ENCODE measurements at places on chromosomes 5 and 9. TPM values are rescaled to one million over a fixed set of nuclear protein-coding genes. Genes with fewer than 3 reads are reported as not detected.
A peak's percentile ranks its signal among the peaks of the same experiment; 100 is the strongest.

- no peaks in the 10 kb centered on the region for H3K36me3 ChIP-seq
- H3K27ac ChIP-seq = no peak overlapping the region
- no peaks in the 10 kb centered on the region for H3K4me1 ChIP-seq
- H3K4me3 ChIP-seq = no peak overlapping the region
- no peaks in the 10 kb centered on the region for H3K27me3 ChIP-seq
These were observed 185.6 kb downstream of the TRPM3 start for GRCh38 chr9:70935856-70936255.

GRCh38 chr5:149503006-149503405 is 48.2 kb downstream of the CSNK1A1 start:
- H3K4me3 ChIP-seq = no peak overlapping the region
- no peaks in the 10 kb centered on the region for H3K27me3 ChIP-seq
- no peak for DNase-seq
- peaks cover 6% of the 10 kb centered on the region for H3K4me1 ChIP-seq
- peaks cover 8% of the 10 kb centered on the region for H3K36me3 ChIP-seq

DNA sequence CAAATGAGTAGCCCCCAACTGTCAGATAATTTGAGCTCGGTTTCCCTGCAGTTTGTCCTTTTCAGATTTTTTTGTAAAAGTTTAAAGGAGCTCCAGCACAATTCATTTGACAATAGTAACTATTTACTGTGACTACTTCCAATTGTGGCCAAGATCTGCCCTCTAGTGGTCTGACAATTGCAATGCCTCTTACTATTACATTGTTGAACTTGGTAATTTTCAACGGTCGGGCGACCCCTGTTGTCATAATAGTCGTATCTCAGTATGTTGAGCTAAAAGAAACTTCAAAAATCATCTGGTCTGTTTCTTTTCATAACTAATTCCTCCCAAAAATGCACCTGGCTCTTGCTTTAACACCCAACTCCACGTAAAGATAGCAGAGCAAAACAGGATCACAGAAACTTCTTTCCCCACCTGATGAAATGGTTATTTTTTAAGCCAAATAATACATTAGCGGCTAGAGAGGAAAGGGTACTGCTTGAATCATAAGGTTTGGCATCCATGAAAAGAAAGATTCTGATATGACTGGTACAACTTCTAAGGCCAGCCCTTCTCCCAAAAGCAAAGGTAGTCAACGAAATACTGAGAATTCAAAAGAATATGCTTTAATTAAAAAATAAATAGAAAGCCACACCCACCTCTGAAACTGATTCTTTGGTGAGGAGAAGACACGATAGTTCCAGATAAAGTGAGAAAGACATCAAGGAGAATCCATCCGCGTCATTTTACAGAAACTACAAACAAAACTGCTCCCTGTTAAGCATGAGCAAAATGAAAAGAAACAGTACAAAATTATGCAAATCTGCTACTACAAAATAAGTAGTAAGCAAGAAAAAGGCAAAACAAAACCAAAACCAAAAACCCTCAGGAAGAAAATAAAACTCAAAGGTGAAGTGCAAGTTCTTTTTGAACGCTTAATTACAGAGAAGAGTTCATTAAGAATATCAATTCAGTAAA is 76.9 kb upstream of the HTR4 start:
- peak overlapping the region; percentile 72 for H3K4me3 ChIP-seq
- DNase-seq = peak; percentile 25
- no peaks in the 10 kb centered on the region for H3K36me3 ChIP-seq
- H3K27ac ChIP-seq = no peak overlapping the region
- no peaks in the 10 kb centered on the region for H3K4me1 ChIP-seq
- peaks cover 6% of the 10 kb centered on the region for H3K27me3 ChIP-seq

GRCh38 chr9:34884747-34885189 is 73.3 kb upstream of the PHF24 start:
- DNase-seq = no peak
- H3K27ac ChIP-seq = no peak overlapping the region
- peaks cover 2% of the 10 kb centered on the region for H3K4me1 ChIP-seq

GRCh38 chr5:95825495-95825894 is 3.0 kb upstream of the GLRX start:
- no peak for DNase-seq
- no peaks in the 10 kb centered on the region for H3K36me3 ChIP-seq
- H3K4me1 ChIP-seq = peaks cover 31% of the 10 kb centered on the region
- peak overlapping the region; percentile 64 for H3K4me3 ChIP-seq
- H3K27me3 ChIP-seq = no peaks in the 10 kb centered on the region

DNA sequence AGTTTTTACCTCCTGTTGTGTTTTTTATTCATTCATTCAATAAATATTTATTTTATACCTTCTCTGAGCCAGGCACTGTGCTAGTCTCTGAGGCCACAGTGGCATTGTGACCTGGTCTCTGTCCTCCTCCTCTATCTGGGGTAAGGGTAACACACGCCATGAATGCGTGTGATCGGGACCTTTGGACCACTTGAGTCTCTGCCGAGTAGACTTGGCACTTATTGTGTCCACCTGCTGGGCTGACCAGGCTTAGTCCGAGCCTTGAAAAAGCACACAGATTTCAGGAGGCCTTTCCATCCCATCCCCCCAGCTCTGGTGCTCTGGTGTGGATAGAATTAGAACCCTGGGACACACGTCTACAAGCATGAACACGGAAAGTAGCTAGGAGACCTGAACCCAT is 58.7 kb downstream of the ERGIC1 start:
- no peak overlapping the region for H3K4me3 ChIP-seq
- H3K4me1 ChIP-seq = peaks cover 11% of the 10 kb centered on the region
- peaks cover 57% of the 10 kb centered on the region for H3K36me3 ChIP-seq

DNA sequence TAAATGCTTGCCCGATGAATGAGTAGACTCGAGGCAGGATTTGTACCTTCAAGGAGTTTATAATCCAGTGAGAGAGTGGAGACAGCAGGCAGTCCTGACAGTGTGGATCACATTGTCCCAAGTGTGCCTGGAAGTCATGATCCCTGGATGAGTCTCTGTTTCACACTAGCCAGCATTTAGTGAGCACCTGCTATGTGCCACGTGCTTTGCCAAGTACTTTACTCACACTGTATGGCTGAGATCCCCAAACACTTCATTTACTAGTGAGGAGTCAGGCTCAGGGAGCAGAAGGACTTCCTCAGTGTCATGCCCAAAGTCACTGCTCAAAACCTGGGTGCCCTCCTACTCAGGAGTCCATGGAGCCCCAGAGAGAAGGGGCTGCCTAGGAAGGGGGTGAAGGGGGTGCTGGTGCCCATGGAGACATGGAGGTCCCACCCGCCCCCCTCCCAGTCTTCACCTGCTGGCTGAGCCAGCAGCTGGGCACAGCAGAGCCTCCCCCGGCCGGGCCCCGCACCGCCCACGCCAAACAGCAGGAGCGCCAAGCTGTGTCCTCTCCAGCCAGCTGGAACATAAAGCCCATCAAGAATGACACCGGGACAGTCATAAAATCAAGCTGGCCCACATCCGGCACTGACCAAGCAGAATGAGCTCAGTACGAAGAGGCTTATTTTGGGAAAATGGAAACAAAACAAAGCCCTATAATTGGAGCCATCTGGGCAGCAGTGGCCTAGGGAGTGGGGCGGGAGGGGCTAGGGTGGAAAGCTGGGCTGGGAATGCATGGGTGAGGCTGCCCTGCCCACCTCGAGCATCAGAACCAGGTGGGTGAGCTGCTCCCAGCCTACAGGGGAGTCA is 10.6 kb downstream of the LAMC3 start:
- no peaks in the 10 kb centered on the region for H3K36me3 ChIP-seq
- H3K4me1 ChIP-seq = no peaks in the 10 kb centered on the region
- H3K27me3 ChIP-seq = peaks cover 9% of the 10 kb centered on the region
- no peak for DNase-seq

GRCh38 chr9:86349271-86349670 is 4.9 kb downstream of the TUT7 start:
- peak overlapping the region; percentile 61 for H3K27ac ChIP-seq
- H3K4me1 ChIP-seq = peaks cover 24% of the 10 kb centered on the region
- peaks cover 58% of the 10 kb centered on the region for H3K36me3 ChIP-seq
- no peak for DNase-seq

DNA sequence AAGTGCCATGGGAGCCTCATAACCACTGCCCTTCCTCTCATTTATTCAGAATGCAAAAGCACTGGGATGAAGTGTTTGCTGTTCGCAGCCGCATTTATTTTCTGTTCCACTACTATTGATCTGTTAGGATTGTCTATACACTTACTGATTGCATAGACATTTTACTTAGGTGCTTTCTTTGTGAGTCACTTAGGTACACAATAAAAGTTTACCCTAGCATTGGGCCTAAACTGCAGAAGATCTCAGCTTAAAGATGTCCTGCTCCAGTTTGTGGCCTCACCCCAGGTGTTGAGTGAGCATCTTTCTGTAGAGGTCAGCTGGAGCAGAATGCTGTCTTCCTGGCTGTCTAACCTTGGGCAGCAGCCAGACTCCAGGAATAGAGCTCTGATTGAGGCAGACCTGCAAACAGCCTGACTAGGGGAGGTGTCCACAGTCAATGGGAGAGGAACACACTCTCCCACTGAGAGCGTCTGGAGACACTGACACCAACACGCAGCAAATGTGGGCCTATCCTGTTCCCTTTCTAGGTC is 54.0 kb downstream of the GPR21 start:
- DNase-seq = no peak
- peaks cover 85% of the 10 kb centered on the region for H3K36me3 ChIP-seq

DNA sequence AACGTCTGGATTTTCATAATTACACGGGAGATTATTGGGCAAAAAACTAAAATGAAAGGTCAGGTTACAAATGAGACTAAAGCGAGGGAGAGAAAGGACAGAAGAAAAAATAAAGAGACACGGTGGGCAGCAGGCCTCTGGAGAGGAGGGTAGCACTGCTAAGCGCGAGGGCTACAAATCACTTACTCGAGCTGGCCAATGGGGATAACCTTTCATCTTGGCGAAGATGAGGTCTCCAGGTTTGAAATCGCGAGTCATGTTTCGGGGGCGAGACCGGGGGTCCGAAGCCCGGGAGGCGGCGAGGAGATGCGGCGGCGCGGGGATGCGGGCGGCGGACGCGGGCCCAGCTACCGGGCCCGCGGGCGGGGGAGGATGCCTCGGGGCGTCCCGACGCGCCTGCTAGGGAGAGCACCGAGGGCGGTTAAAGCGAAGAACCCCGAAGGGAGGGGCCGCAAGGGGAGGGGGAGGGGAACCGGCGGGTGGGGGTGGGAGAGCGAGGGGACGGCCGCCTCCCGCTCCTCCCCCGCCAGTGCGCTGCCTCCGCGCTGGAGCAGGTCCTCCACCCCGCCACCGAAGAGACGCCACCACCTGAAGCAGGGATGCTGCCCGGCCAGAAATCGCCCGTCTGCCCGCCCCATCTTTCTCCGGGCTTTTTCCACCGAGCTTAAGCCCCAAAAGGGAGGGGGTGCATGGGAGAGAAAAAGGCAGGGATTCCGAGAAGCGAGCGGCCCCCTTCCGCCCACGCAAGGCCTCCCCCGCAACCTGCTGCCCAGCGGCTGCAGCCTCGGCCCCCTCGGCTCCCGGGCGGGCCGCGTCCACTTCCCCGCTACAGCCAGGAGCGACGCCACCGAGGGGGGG is 610 bp downstream of the PSIP1 start:
- H3K4me1 ChIP-seq = peaks cover 32% of the 10 kb centered on the region
- no peaks in the 10 kb centered on the region for H3K27me3 ChIP-seq
- H3K4me3 ChIP-seq = peak overlapping the region; percentile 92
- H3K36me3 ChIP-seq = peaks cover 45% of the 10 kb centered on the region
- H3K27ac ChIP-seq = peak overlapping the region; percentile 97

DNA sequence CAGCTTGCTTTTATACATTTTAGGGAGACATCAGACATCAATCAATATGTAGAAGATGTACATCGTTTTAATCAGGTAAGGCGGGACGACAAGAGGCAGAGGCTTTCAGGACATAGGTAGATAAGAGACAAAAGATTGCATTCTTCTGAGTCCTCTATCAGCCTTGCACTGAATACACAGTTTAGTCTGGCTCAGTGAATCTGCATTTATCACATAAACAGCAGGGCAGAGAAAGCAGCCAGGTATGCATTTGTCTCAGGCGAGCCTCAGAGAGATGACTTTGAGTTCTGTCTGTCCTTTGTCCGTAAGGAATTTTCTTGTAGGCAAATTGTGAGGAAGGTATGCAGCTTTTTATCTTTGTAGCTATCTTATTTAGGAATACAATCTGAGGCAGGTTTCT is 202.8 kb upstream of the TAS2R1 start:
- no peaks in the 10 kb centered on the region for H3K36me3 ChIP-seq
- H3K4me1 ChIP-seq = no peaks in the 10 kb centered on the region
- H3K27ac ChIP-seq = no peak overlapping the region

- peak; percentile 26 for DNase-seq
- peak overlapping the region; percentile 86 for H3K4me3 ChIP-seq
- no peaks in the 10 kb centered on the region for H3K36me3 ChIP-seq
- peaks cover 22% of the 10 kb centered on the region for H3K4me1 ChIP-seq
These were observed 1.3 kb downstream of the MACIR start for GRCh38 chr5:103259705-103260355.

GRCh38 chr9:120609636-120610035 is 29.7 kb upstream of the CDK5RAP2 start:
- no peaks in the 10 kb centered on the region for H3K4me1 ChIP-seq
- no peaks in the 10 kb centered on the region for H3K27me3 ChIP-seq
- no peak overlapping the region for H3K4me3 ChIP-seq
- H3K36me3 ChIP-seq = peaks cover 33% of the 10 kb centered on the region

DNA sequence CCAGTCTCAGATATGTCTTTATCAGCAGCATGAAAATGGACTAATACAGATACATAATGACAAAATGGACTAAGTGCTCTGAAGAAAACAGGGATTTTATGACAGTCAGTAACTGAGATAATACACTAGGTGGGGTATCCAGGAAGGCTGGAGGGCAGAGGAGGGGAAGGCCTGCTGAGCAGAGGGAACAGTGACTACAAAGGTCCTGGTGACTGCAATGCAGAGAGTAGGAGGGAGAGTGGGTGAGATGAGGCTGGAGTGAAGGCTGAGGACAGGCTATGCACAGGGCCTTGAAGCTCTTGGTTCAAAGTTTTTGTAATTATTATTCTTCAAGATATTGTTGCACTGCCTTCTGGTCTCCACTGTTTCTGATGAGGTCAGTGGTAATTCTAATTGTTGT is 4.9 kb downstream of the ACOT12 start:
- no peak overlapping the region for H3K4me3 ChIP-seq
- H3K27ac ChIP-seq = no peak overlapping the region
- no peaks in the 10 kb centered on the region for H3K36me3 ChIP-seq
- H3K4me1 ChIP-seq = peaks cover 7% of the 10 kb centered on the region

GRCh38 chr5:76256116-76256889 is 146.8 kb upstream of the IQGAP2 start:
- peak overlapping the region; percentile 7 for H3K4me3 ChIP-seq
- DNase-seq = peak; percentile 47
- H3K36me3 ChIP-seq = no peaks in the 10 kb centered on the region
- no peaks in the 10 kb centered on the region for H3K4me1 ChIP-seq
- H3K27ac ChIP-seq = no peak overlapping the region

- H3K36me3 ChIP-seq = no peaks in the 10 kb centered on the region
- H3K27me3 ChIP-seq = no peaks in the 10 kb centered on the region
- no peak overlapping the region for H3K4me3 ChIP-seq
- H3K27ac ChIP-seq = no peak overlapping the region
- no peak for DNase-seq
These were observed 84.9 kb downstream of the FBN2 start for GRCh38 chr5:128453121-128453520.

GRCh38 chr5:133709209-133709725 is 96.9 kb upstream of the FSTL4 start:
- no peak overlapping the region for H3K27ac ChIP-seq
- no peaks in the 10 kb centered on the region for H3K4me1 ChIP-seq
- H3K36me3 ChIP-seq = no peaks in the 10 kb centered on the region
- no peak for DNase-seq
- H3K4me3 ChIP-seq = no peak overlapping the region

FAM153A gene
- 116 TPM for total RNA-seq

SUSD3 gene
- 64.0 TPM for total RNA-seq

IGFBPL1 gene
- not detected for total RNA-seq

RNF183 gene
- not detected for total RNA-seq

ANKRD34B gene
- total RNA-seq = not detected

CDHR2 gene
- 4.8 TPM for total RNA-seq

FLT4 gene
- total RNA-seq = 44.5 TPM

UNC13B gene
- 1.4 TPM for total RNA-seq

ADAMTSL2 gene
- total RNA-seq = 0.66 TPM

RLN2 gene
- total RNA-seq = 3.7 TPM

Measured in naive thymus-derived CD8-positive, alpha-beta T cell (primary cell).